Brain microvascular endothelial cell (primary cell): ENCODE measurements at places on chromosomes 5 and 9.

DNA sequence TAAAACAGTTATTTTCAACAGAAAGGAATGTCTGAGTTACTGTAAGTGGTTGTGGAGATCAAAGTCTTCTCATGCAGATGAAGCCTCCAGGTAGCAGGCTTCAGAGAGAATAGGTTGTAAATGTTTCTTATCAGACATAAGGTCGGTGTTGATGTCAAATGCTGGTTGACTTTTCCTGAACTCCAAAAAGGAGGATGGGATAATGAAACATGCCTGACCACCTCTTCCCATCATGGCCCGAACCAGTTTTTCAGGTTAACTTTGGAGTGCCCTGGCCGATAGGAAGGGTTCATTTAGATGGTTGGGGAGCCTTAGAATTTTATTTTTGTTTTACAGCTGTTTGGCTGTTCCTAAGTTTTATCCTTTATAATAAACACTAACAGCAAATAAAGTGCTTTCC is 478.4 kb downstream of the ACTL7B start:
- no peak for DNase-seq

DNA sequence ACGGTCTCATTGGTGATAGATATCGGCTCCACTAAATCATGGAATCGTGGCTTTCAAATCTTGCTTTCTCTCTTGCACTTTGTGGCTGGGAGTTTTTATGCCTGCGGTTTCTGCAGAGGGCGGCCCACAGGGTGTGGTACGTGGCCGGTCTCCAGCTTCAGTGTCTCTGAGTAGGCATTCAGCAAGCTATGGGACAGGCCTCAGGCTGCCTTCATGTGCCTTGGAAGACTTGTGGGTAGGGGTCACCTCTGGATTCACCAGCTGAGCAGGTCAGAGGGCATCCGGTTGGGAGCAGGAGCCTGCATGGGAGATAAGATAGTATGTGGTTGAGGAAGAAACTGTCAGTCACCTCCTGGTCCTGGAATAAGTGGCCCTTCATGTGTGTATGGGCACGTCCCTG is 47.7 kb downstream of the AMBP start:
- no peak for DNase-seq

DNA sequence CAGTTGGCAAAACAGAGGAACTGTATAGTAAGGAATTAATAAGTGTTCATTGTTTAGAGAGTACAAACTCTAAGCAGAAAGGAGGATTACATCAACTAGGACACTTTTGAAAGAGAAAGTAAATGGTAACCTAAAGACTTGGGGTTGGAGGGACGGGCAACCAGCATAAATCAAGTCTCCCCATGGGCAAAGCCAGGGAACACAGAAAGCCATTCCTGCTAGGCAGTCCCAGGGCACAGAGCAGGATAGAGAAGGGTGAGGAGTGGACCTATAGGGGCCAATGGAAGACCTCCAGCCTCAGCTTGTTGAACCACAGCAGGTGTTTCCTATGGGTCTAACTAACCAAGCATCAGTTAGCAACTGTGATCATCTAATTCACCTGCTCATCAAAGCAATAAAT is 9.2 kb upstream of the ERAP1 start:
- no peak for DNase-seq

- no peak for DNase-seq
These were observed 34.8 kb downstream of the HMGXB3 start for GRCh38 chr5:150035139-150035895.

DNA sequence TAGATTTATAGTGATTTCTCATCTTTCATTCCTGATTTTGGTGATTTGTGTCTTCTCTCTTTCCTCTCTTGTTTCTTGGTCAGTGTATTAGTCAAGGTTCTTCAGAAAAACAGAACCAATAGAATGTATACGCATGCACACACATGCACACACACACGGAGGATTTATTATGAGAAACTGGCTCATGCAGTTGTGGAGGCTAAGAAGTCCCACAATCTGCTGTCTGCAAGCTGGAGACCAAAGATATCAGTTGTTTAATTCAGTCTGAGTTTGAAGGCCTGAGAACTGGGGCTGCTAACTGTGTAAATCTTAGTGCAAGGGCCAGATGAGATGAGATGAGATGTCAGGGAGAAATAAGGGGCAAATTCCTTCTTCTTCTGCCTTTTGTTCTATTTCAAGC is 5.7 kb upstream of the RPS23 start:
- no peak for DNase-seq

GRCh38 chr5:133863857-133864585 is 104.4 kb downstream of the C5orf15 start:
- DNase-seq, result no peak

DNA sequence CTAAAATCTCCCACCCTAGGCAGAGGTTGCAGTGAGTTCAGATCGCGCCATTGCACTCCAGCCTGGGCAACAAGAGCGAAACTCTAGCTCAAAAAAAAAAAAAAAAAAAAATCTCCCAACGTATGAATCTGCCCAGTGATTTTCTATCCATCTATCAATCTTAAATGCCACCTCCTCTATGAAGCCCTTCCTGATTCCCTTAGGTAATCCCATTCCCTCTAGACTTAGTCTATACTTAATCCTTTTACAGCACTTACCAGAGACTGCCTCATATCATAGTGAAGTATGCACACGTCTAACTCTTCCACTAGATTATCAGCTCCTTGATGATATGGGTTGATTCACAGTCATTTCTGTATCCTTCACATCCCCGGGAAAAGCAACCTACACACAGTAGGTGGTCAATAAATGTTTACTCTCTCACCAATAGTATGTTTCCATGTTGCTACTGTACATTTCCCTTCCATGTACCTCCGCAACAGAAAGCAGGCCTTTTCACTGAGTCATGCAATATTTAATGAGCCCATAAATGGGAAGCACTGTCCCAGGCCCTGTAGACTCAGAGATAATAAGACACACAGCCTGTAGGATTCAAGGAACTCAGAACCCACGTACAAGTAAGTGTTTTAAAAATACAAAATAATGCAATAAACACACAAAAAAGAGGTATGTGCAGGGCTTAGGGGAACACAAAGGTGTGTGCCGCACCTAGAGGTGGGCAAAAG is 1.2 kb downstream of the DROSHA start:
- DNase-seq, result no peak

DNA sequence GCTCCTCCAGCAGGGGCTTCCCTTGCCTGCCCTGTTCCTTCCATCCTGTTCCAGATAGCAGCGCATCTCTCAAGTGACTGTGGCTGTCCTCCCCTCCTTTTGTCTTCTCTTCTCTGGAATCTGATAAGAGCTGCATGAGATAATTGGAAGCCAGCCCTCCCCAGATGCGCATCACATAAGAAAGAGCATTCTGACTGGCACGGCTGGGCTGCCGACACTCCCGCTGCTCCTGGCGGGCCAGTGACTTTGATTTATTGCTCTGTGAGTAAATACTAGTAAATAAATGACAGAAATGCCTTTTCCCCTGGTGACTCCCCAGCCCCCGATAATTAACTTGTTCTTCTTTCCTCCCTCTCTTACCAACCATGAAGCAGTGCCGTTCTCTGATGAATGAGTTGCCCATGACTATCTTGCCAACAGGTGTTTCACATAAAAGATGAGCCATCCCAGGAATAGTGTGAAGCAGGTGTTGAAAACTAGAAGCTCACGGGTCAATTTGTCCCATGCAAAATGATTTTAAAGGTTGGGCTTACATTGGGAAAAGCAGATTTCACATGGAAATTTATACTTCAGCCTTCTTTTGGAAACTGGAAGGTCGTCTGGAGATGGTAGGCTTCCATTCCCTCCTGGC is 212.3 kb downstream of the ERCC6L2 start:
- no peak for DNase-seq
